Parietal lobe (tissue), 2 donors: ENCODE measurements at places on chromosomes 13 and 19. TPM values are rescaled to one million over a fixed set of nuclear protein-coding genes. Genes with fewer than 3 reads are reported as not detected.

The ADAMTSL5 gene
- total RNA-seq = not detected

The ATXN8OS gene
- total RNA-seq = 2.2 TPM

The ACTMAP gene
- 0.94 TPM for total RNA-seq

The SERPINE3 gene
- total RNA-seq = 0.63 TPM

The ZNF443 gene
- total RNA-seq = 25.0 TPM
